ENCODE measurements at places on chromosomes 5 and 9.

DNA sequence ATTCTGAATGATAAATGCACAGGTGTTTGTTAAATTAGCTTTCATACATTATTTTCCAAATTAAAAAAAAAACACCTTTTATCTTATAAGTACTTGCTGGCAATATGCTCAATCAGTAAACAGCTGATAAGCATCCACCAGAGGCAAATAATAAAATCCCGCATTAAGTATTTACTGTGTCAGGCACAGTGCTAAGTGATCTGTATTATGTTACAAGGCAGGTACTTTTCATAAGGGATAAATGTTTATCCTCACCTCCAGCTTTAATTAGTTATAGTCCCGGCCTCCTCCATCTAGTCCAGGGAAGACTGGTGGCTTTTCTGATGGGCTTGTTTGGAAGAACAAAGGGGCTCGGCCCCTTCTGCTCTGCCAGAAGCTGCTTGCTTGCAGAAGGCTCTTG is 40.1 kb downstream of the PFDN1 start:
- DNase-seq: no peak

- no peak for DNase-seq
Measured at GRCh38 chr5:109649318-109649717, 40.4 kb upstream of the MAN2A1 start.

GRCh38 chr9:129081388-129081904 is 535 bp downstream of the DOLPP1 start:
- no peak for DNase-seq

- DNase-seq: no peak
Measured at GRCh38 chr9:132003319-132003704, 76.4 kb downstream of the MED27 start.

- peak; percentile 43 for DNase-seq
Measured at GRCh38 chr5:134224888-134225779, 739 bp downstream of the PPP2CA start.

DNA sequence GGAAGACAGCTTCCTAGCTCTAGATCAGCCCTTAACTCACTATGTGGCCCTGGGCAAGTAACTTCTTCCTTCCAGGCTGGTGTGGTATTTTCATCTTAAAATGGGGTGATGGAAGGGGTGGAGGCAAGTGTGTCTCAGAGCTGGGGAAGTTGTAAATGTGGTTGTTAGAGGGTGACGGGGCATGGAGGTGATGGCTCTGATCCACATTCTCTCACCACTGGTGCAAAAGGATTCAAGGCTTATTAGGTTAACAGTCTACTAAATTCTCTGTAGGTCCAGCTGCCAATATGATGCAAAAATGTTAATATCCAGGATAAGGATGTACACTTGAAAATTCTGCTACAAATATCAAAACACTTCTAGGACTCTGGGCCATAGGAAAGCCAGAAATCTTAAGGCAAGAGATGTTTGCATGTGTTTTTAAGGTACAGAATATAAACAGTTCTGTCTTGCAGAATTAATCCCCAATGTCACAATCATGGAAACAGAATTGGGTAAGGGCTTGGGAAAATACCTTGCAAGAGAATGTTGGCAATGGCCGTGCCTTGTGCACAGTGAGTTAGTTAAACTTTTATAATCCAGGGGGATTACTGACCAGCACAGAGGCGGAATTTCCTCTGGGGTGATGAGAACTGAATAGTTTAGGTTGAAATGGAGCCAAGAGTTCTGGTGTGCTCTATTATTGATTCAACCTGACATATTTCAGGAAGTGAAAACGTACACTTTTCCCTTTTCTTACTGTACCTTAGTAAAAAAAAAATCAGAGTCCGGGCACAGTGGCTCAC is 19.8 kb downstream of the TNFSF15 start:
- DNase-seq: no peak

DNA sequence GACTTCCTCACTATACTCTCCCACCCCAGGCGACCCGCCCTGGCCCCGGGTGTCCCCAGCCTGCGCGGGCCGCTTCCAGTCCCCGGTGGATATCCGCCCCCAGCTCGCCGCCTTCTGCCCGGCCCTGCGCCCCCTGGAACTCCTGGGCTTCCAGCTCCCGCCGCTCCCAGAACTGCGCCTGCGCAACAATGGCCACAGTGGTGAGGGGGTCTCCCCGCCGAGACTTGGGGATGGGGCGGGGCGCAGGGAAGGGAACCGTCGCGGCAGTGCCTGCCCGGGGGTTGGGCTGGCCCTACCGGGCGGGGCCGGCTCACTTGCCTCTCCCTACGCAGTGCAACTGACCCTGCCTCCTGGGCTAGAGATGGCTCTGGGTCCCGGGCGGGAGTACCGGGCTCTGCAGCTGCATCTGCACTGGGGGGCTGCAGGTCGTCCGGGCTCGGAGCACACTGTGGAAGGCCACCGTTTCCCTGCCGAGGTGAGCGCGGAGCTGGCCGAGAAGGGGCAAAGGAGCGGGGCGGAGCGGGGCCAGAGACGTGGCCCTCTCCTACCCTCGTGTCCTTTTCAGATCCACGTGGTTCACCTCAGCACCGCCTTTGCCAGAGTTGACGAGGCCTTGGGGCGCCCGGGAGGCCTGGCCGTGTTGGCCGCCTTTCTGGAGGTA is 2.1 kb downstream of the CA9 start:
- no peak for DNase-seq

DNA sequence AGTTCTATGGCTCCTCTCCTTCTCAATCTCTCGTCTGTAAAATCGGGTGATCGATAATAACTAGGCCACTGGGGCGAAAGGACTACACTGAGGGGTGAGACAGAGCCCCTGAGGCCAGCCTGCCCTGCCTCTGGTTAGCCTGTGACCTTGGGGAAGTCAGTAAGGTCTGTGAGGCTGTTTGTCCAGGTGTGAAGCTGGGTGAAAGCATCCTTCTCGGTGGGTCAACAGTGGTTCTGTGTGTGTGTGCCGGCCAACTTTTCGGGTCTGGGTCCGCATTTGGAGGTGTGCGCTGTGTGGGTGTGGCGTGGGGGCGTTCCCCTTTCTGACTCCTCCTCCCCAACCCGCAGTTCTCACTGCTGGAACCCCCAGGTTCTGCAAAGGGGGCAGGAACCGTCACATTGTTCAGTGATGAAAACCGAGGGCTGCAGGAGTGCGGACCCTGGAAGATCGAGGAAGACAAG is 5.0 kb upstream of the RNF44 start:
- no peak for DNase-seq

DNA sequence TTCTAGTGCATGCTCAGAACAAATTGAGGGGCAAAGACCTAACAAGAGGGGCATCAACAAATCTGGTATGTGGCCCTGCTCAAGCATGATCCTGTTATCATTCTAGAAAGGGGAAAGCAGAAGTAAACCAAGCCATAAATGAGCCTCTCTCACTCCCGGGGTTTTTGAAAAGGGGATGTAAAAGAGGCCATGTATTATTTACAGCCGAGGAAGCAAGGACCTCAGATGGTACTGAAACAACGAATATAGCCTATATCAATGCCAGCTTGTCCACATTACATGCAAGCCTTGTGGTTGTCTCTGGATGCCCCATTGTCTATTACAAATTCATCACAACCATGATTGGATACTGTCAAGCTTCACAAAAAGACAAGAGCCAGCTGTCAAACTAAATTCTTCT is 211.3 kb downstream of the DCP2 start:
- DNase-seq: no peak

GRCh38 chr5:108561416-108562204 is 179.7 kb upstream of the FBXL17 start:
- DNase-seq: no peak
